NCI-H524 (cell line): ENCODE measurements at places on chromosomes 12 and 14.
A peak's percentile ranks its signal among the peaks of the same experiment; 100 is the strongest.

GRCh38 chr12:27163048-27163715 is 80.8 kb upstream of the C12orf71 start:
- DNase-seq, result peak; percentile 86

DNA sequence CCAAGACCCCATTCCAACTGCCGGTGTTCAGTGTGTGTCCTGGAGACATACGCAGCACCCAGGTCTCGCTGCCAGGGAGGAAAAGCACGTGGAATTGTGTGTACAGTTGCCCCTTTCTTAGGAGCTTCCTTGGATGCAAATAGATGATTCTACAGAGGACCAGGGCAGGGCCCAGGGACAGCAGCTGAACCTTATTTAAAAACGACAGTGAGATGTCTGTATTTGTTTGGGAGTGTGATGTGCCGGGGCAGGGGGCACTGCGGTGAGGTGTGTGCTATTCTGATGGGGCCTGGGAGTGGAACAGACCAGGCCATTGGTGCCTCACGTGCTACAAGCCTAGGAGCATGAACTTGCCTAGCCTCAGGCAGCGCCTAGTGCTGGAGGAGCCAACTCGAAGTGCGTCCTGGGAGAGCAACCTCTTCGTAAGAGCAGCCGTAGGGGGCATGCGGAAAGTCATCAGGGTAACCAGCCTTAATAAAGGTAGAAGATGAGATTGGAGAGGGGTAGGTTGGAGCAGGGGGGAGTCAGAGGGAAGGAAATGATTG is 98.3 kb upstream of the ESRRB start:
- DNase-seq, result no peak

GRCh38 chr12:47729233-47729632 is 3.9 kb upstream of the ENDOU start:
- DNase-seq, result no peak

DNA sequence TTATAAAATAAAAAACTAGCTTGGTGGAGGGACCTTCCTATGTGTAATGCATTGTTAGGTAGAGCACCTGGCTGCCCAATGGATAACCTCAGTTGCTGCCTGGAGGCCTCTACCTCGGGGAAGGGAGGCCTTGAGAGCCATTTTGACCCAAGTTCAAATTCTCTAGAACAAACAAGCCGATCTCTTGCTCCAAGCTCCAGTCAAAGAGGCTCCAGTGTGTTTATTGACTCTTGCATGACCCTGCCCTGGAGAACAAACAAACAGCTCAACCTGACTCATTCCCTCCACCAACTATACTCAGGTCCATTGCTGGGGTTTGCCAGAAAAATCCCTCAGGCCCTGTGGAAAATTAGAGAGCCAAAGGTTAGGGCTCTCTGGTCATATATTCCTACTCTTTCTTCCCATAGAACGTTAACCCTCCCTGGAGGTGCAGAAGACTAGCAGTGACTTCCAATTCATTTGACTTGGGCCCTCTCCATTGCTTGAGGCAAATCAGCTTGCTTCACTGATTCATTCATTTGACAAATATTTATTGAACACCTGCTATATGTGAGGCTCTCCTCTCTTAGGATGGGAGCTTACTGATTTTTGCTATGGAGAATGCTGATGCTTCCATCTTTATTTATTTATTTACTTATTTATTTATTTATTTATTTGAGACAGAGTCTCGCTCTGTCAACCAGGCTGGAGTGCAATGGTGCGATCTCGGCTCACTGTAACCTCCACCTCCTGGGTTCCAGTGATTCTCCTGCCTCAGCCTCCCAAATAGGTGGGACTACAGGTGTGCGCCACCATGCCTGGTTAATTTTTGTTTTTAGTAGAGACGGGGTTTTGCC is 73.7 kb upstream of the CISTR start:
- DNase-seq, result no peak

- no peak for DNase-seq
Observed at GRCh38 chr12:68806488-68807237, 1.3 kb upstream of the MDM2 start.

- no peak for DNase-seq
Observed at GRCh38 chr14:98203421-98203820, 1068.6 kb downstream of the BCL11B start.

- no peak for DNase-seq
Observed at GRCh38 chr14:24397639-24398292, 1.0 kb upstream of the NYNRIN start.

DNA sequence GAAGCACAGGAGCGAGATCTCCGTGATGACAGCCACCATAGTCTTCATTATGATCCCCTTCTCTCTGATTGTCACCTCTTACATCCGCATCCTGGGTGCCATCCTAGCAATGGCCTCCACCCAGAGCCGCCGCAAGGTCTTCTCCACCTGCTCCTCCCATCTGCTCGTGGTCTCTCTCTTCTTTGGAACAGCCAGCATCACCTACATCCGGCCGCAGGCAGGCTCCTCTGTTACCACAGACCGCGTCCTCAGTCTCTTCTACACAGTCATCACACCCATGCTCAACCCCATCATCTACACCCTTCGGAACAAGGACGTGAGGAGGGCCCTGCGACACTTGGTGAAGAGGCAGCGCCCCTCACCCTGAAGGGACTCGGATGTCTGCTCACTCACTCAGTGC is 775 bp downstream of the OR10P1 start:
- no peak for DNase-seq

- DNase-seq, result peak; percentile 76
Observed at GRCh38 chr12:80217011-80217535, 117.7 kb downstream of the OTOGL start.
